ENCODE measurements at places on chromosomes 4 and X. TPM values are rescaled to one million over a fixed set of nuclear protein-coding genes. Genes with fewer than 3 reads are reported as not detected.

- DNase-seq, result no peak
Observed at GRCh38 chrX:100745806-100746537, 14.1 kb upstream of the SYTL4 start.

DNA sequence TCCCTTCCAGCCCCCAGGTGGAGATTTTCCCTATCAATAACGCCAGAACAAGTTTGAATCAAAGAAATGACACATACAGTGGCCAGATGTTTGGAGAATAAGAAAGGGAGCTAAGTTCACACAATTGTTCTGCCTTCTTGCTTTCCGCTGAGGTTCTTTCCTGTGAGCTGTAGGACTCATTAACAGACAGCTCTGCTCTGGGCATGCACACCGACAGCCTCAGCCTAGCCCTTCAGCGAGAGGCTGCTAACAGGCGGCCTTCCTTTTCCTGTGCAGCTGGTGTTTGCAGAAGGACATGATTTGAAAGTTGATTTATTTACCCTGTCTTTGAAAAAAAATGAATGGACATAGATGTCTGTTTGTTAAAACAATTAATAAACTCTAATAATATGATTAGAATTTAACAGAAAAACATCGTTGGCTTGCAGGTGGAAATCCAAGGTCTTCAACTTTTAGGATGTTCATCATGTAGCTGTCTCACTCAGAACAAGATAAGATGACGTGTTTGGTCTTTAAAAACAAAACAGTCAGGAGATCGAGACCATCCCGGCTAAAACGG lies 183.3 kb downstream of the KDR start:
- no peak for DNase-seq

DNA sequence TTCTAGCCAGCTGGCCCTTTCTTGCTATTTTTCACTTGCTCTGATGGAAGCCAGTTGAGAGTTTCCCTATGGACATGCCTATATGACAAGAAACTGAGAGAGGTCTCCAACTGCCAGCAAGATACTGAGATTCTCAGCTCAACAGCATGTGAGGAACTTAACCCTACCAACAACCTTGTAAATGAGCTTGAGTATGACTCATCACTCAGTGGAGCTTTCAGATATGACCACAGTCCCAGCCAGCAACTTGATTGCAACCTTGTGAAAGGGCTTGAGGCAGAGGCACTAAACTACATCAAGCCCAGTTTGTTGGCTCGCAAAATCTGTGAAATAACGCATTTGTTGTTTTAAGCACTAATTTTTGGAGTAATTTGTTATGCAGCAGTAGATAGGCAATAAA lies 175.8 kb downstream of the COMMD8 start:
- no peak for DNase-seq

DNA sequence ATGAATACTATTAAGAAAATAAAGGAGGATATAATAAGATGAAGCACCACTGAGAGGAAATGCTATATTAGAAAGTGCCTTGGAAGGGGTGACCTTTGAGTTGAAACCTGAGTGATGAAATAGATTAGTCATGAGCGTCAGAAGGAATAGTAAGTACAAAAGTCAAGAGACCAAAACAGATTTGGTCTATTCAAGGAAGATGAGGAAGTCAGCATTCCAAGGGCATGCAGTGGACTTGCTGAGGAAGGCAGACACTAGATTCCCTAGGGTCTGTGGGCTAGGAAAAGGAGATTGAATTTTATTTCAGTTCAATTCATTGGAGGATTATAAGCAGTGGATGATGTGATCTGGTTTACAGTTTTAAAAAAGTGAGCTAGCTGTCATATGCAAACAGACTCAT lies 73.0 kb upstream of the WDFY3 start:
- DNase-seq, result no peak

DNA sequence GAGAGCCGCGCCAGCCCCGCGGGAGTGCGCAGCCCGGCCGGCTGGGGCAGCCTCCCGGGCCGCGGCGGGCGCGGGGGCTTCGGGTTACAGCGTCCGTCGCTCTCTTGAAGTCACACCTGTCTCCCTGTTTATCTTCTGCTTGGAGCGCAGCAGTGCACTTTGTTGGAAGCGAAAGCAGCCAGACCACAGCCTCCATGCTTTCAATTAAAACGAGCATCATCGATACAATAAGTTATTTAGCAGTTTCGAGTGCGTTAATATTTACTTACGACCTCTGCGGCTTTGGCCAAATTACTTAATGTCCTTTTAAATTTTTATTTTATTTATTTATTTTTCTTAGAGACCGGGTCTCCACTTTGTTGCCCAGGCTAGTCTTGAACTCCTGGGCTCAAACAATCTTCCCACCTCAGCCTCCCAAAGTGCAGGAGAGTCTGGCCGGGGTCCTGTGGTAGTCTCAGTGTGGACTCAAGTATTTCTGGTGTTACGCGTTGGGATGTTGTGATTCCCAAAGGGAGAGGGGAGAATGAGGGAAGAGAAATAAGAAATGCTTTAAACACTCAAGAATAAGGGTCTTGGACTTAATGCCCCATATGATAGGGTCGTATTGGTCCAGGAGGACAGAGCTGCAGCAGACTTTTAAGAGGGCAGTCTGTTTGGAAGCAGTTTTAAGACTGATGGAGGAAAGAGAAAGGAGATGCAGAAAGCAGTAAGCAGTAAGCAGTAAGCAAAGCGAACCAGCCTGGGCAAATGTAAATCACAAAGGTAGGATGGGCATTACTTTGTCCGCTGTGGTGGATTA lies 504 bp upstream of the PDLIM3 start:
- no peak for DNase-seq

DNA sequence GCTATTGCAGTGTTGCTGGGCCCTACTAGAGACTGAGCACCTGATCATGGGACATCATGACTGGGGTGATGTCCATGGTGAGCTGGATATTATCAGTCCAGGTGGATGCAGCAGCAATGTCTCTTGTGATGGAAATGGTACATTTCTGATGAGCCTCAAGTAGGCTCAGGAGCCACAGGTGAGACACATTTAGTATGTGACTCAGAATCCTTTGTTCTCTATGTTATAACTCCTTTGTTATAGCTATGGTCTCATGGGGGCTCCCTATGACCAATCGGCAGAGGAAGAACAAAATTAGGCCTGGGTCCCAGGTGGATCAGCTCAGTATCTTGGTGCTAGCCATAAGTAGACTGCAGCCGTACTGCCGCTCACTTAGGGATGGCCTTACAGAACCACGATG lies 107.9 kb upstream of the FAT1 start:
- no peak for DNase-seq

GRCh38 chrX:16870862-16871815 lies 977 bp upstream of the RBBP7 start:
- peak; percentile 13 for DNase-seq

Gene COL25A1
- total RNA-seq, result 0.47 TPM

Gene PPP4R3C
- not detected for total RNA-seq

GRCh38 chr4:178970433-178971140 lies 1528.3 kb upstream of the AGA start:
- DNase-seq, result no peak

Data from T-helper 17 cell (primary cell).